Stimulated activated CD4-positive, alpha-beta T cell treated with anti-CD3 and anti-CD28 coated beads, Interleukin-15, amount 100 ng/mL, for 1 hour (primary cell): ENCODE measurements at places on chromosomes 6 and 20.

- DNase-seq, result no peak
These were observed 5.3 kb upstream of the MOG start for GRCh38 chr6:29651413-29652197.

DNA sequence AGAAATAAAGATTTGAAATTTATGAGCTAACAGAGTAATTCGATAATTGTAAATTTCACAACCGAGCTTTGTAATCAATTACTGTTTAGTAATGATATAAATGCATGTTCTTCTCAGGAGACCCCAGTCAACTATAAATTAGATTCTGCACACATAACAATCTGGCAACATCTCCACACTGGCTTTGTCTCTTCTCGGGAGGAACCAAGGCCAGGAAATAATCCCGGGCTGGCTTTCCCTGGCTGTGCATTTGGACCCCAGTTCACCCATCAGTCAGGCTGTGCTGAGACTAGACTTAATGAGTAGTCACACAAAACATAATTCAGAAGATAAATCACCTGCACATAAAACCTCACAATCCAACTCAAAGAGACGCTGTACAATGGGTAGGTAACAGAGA lies 65.5 kb downstream of the PTPRT start:
- DNase-seq, result no peak

DNA sequence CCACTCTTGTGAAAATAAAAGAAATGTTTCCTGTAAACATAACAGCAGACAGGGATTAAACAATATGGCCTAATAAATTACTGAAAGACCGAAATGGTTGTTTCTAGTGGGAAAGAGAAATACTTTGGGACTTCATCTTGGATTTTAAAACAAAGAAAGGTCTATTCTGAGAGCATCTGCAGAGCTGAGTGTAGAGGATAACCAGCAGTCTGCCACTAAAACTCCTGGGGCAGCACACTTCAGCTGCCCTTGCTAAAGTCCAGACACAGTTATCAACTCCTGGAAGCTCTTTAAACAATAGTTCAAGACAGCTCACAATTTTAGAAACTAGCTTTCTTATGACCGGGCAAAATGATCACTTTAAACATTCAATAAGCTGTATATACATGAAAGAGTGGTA lies 38.6 kb downstream of the AKIRIN2 start:
- DNase-seq, result no peak

GRCh38 chr6:2943564-2943955 lies 27.8 kb downstream of the SERPINB6 start:
- no peak for DNase-seq

DNA sequence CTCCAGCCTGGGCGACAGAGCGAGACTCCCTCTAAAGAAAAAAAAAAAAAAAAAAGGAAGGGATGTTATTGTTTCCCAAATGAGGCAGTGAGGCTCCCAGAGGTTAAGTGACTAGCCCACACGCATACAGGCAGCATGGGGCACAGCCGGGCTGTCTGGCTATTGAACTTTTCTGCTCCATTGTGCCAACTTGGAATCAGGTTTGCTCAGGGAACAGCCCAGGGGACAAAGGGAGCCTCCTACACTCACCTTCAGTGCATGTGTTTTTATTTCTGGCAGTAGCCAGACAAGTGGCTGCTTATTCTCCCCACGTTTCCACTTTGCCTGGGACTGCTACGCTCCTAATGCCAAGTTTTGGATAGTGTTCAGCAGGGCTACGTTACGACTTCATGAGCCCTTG lies 10.7 kb downstream of the ETV7 start:
- no peak for DNase-seq

GRCh38 chr20:37437676-37438075 lies 83.4 kb upstream of the NNAT start:
- no peak for DNase-seq

DNA sequence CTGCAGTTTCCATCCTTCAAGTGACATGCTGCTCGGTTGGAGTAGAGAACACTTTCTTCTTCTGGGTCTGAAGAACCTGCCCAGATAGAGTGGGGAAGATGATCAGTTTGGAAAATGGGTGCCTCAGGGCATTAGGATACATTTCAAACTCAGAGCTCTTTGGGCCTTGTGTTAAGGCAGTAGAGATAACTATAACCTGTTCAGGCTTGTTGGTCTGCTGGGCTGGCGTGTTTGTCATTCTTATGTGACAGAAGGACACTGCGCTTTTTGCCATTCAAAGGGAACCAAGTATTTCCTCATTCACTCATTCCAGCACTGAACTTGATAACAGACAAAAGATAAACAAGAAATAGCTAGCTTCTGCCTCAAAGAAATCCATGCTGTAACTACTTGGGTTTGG lies 3.8 kb downstream of the TOMM34 start:
- DNase-seq, result no peak

- no peak for DNase-seq
These were observed 78.0 kb upstream of the LYRM2 start for GRCh38 chr6:89716532-89716931.

- DNase-seq, result peak; percentile 12
These were observed 1.4 kb upstream of the CEP43 start for GRCh38 chr6:166997768-166998255.

GRCh38 chr6:154242617-154243357 lies 113.8 kb downstream of the IPCEF1 start:
- DNase-seq, result no peak

- no peak for DNase-seq
These were observed 116.6 kb downstream of the FOXO3 start for GRCh38 chr6:108677357-108677756.

DNA sequence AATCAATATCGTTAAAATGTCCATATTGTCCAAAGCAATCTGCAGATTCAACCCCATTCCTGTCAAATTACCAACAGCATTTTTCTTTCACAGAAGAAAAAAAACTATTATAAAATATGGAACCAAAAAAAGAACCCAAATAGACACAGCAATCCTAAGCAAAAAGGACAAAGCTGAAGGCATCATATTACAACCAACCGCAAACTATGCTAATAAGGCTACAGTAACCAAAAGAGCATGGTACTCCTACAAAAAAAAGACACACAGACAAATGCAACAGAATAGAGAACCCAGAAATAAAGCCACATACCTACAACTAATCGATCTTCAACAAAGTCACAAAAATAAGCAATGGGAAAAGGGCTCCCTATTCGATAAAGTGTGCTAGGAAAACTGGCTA lies 49.2 kb downstream of the RNGTT start:
- DNase-seq, result no peak

DNA sequence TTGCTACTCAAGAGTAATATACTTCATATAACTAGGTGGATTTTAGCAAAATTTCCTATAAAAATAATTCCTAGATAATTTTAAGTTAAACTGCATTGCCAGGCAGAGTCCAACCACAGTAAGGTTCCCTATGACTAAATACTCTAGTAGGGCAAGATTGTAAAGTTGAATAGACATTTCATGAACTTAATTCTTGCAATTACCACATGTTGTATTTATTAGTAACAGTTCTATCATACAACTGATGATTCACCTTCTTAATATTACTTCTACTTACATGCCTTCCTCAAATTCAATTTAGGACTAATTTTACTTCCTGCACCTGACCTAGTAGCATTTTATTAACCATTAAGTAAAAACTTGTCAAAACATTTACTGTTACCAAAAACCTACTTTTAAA lies 266.7 kb upstream of the THEMIS start:
- no peak for DNase-seq

- no peak for DNase-seq
These were observed 172.4 kb downstream of the CLVS2 start for GRCh38 chr6:123168466-123168865.

DNA sequence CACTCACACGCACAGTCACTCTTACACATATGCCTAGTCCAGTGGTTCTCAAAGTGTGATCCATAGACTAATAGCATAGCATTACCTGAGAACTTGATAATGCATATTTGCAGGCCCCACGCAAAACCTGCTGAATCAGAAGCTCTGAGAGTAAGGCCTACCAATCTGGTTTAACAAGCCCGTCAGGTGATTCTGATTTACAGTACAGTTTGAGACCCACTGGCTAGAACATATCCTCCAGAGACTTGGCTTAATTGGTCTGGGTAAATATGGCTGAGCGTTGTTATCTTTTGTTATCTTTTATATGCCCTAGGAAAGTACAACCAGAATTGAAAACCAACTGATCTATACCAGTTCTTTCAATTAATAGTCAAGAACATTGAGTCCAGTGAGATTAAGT lies 9.6 kb downstream of the TSPYL4 start:
- no peak for DNase-seq

DNA sequence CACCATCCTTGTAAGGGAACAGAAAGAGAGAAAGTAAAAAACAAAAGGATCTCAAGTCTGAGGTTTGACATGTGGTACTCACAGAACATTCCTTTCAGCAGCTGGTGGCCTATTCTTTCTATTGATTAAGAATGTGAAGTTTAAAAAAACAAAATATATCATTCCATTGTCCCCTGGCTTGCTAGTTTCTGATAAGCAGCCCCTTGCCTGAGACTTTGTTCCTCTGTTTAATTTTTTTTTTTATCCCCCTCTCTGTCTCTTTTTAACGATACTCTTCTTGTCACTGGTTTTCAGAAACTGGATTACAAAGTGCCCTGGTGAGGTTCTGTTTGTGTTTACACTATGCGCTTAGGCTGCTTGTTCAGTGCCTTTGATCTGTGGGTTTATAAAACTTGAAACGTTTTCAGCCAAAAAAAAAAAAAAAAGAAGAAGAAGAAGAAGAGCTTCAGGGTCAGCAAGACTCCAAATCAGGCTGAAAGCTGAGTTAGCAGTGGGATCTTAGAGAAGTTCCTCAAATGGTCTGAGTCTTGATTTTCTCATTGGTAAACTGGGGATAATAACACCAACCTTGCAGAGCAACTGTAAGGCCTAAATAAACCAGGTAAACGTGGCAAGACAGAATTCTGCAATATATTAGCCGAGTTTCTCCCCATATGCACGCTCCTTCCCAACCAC lies 45.1 kb upstream of the SLC22A23 start:
- no peak for DNase-seq

DNA sequence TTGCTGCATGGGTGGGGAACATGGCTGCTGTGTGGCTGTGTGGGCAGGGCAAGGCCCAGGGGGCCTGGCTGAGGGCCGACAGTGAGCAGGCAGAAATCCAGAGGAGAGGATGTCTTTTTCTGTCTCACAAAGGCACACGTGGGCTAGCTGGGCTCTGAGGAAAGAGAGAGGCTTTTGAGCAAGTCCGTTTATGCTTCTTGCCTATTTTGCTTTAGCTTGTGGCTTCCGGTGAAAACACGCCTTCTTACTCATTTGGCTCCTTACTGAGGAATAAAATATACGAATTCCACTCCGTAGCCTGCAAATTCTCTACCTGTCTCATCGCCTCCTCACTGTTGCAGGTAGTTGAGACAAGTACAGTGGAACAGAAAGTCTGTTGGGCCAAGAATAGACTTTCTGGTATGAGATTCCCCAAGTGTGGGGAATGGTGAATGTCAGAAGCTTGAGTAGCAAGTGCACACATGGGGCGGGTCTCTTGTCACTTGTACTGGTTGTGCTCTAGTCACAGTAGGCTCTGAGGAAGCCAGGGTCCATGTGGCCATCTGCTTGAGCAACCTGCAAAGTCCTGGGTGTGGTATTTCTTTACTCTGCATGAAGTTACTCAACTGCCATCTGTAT lies 28.4 kb downstream of the WRNIP1 start:
- no peak for DNase-seq

DNA sequence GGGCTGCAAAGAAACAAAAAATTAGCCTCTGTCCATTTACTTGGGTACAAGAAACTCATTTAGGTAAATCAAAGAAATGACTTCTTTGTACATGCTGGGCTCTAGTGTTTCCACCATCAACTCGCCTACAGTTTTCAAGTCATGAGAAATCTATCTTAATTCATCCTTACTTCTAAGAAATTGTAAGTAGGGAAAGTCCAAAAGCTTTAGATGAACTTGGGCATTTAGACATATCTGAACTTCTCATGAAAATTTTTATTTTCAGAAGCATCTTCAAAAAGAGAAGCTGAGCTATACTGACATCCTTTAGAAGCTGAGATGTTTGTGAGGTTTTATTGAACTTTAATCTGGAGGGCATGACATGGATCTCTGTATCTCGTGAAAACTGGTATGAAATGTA lies 117.3 kb downstream of the MYB start:
- DNase-seq, result no peak

GRCh38 chr20:4717816-4718570 lies 3.7 kb upstream of the PRND start:
- DNase-seq, result no peak

DNA sequence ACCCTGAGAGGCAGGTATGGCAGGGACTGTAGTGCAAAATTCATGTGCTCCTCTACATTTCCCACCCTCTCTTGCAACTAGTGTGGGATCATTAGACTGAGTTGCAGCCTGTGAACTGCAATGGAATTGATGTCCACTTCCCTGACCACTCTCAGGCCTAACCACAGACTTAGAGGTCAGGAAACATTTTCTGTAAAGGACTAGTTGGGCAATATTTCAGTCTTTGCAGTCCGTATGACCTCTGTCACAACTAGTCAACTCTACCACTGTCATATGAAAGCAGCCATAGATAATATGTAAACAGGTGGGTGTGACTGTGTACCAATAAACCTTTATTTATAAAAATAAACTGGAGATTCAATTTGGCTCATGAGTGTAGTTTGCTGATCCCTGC lies 134.4 kb upstream of the TOP1 start:
- DNase-seq, result no peak

DNA sequence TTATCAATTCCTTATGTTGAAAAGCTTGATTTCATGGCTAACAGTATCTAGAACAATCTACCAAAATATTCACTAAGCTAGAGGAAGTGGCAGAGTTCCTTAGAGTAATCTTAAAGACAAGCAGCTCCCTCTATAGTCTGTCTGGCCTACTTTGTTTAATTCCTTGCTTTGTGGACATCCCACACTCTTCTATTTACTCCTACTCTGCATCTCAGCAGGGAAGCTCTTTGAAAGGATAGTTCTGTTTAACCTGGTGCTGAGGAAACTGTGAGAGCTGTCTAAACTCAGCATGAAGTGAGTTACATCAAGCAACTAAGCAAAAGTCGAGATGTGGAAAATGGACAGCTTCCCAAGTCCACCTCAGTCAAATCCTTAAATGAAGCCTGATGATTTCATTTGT lies 4.3 kb downstream of the REV3L start:
- no peak for DNase-seq

DNA sequence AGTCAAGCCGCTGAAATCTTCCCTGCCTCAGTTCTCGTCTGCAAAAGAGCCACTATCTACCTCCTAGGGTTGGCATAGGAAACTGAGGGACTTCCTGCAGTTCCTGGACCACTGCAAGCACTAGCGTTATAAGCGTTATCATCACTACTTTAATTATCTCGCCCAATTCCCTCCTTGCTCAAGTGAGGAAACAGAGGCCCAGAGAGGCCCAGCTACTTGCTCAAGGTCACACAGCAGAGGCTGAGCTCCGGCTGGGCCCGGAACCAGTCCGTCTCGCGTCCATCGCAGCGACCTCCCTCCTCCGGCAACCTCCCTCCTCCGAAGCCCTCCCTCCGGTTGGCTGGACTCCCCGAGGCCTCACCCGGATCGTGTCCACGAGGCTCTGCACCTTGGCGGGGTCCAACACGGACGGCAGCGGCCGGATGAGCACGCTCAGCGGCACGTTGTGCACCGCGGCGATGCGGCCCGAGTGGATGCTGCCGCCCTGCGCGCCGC lies 338 bp downstream of the SRXN1 start:
- peak; percentile 13 for DNase-seq
